ENCODE measurements at places on chromosomes 13 and 19. TPM values are rescaled to one million over a fixed set of nuclear protein-coding genes. Genes with fewer than 3 reads are reported as not detected.

DNA sequence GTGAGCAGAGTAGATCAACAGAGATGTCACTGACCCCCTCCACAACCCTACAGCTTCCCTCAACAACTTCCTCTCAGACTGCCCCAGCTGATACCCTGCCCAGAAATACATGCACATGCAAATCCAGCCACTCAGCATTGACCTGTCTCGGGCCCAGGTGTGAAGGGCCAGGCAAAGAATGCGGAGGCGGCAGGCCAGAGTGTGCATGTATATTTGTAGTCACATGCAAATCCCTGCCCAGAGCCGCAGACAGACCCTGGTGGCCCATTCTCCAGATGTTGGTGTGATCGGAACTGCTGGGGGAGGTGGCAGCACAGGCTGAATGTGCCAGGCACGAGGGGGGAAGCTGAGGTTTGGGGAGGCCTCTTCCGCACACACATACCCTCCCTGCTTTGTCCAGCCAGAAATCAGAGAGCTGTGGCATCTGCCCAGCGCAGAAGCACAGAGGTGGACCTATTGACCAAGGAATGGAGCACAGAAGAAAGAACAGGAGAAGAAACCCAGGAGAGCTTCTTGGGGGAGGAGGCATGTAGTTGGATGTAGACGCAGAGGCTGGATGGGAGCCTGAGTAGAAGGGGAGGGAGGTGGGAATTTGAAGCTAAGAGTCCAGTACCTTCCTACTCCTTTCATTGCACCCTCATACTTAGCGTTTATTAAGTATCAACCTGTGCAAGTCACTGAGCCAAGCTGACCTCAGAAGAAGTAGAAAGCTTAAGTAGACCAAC, 14.4 kb downstream of the MEF2B start:
- DNase-seq, result no peak

GRCh38 chr19:7870571-7871436, 3.4 kb downstream of the PRR36 start:
- peak; percentile 56 for DNase-seq

The PBX4 gene
- 0.35 TPM for total RNA-seq

The ZNF534 gene
- 0.31 TPM for total RNA-seq

DNA sequence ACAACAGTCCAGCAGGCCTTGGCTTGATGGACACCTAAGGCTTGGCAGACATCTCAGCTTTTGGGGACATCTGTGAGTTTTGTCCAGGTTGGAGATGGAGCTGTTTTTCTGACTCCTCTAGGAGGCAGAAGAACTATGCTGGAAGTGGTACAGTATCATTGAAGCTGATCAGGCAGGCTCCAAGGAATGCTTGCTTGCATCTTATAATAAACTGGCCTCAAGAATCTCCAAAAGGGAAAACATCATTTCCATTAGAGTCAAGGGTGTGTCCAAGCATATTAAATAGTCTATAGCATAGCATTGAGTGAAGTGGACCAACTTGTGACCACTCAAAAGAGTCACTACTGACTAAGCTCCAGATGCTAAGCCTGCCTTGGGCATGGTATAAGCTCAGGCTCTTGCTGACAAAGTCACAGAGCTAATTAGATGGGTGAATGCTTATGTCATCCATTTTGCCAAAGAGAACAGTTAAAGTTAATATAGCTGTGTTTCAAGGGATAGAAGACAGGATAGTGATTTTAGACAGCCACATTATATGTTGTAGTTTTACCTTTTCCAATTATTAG, 216.0 kb downstream of the DNAJC15 start:
- DNase-seq, result no peak

DNA sequence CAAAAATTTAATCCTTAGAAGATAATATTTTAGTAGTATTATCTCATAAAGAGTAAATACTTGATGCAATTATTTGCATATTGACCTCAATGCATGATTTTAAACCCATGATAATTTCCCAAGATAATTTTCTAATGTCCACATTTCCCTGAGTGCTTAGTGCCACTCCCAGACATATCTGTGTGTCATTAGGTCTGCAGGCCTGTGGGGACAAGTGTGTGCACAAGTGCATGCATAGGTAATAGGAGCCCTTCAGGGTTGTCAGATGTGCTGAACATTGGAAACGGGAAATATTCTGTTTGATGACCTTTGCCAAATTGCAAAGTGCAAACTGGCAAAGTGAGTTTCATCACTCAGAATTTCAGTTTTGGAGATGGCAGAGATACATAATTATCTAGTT, 369.9 kb downstream of the KLF5 start:
- DNase-seq, result no peak

The KXD1 gene
- 53.4 TPM for total RNA-seq

DNA sequence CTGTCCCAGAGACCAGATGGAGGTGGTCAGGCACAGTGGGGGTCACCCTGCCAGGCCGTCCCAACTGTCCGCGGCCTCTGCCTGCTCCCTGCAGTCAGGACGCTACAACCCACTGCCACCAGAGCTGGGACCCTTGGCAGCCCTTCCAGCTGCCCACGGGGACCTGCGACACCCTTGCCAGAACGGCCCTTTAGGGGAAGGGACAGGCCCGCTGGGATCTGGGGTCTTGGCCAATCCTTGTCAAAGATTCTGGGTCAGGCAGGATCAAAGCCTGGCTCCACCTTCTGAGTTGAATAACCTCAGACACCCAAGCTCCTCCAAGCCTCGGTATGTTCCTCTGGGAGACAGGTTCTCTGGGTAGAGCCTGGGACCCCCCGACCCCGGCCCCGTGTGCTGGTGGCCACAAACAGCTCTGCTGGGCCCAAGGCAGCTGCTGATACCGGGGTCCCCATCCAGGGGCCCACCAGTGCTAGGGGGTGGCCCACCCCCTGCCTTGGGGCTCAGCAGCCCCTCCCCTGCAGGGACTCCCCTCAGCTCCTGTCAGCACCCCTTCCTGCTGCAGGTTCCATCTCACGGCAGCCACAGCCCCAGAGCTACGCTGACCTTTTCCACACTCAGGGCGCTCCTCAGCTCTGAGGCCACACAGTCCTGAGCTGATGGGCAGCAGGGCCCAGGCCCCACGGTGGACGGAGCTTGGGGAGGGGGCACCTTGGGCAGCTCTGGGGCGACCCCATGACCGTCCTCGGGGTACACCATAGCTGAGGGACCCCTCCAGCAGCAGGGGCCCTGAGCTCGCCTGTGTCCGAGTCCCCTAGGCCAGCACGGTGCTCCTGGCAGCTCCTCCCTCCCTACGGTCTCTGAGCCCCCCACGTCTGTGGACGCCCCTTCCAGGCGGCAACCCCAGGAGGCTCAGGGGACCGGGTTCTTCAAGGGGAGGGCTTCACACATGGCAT, 18.4 kb downstream of the SBNO2 start:
- DNase-seq, result no peak

The LRRC4B gene
- 1.4 TPM for total RNA-seq

DNA sequence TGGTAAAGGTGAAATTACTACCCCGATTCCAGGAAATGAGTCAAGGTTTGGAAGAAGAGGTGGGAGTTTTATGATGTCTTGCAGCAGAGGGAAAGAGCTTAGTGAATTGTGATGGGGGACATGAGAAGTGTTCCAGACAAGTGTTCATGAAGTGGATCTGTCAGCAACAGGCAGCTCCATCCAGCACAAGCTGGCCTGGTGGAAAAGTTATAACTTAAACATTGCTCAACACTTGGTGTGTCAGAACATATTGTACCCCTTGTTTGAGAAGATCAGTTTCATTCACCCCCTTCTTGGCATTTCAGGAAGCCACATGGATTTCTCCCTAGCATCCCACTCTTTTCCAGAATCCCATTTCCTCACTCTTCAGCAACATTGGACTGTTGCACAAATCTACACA, 222.0 kb downstream of the B3GLCT start:
- DNase-seq, result no peak

- peak; percentile 75 for DNase-seq
Observed at GRCh38 chr19:46748325-46749109, 2.3 kb upstream of the STRN4 start.

The CSNK1G2 gene
- 34.6 TPM for total RNA-seq

DNA sequence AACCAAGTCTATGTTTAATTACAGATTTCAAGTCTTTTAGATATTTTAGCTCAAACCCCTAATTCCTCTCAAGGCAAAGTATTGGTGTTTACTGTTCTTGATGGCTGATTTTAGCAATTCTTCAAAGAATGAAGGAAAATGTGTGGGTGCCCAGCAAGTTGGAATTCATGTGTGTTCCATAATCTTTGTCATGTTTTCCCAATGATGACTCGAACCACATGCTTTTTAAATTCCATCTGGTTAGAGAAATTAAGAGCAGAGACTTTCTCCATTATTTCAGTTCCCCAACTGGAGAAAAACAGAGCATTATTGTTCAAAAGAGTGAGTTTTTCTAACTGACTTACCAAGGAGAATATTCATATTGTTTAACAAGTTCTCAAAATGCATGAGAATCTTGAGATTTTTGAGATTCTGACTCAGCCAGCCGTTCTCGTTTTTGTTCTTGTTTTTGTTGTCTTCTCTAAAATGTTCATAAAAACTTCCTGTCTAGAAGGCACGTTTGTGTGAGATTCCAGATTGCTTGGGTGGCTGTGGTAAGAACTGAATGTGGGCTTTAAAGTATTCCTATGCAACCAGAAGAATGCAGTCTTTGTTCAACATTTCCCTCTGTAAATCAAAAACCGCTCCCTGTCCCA, 404.7 kb downstream of the IRS2 start:
- no peak for DNase-seq

DNA sequence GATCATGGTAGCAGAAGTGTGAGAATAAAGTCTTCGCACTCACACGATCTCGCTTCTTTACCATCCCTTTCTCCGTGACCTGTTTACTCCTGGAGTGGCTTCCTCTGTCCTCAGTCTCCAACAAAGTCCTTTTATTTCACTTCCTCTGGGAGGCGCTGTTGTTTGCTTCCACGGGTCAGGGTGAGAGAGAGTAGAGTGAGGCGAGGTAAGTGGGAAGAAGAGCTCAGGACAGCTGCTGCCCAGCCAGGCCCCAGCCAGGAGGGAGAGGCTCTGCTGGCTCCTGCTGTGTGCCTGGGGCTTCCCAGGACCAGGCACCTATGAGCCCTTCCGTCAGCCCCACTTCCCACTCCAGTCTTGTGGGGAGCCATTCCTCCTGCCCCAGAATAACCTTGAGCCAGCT, 242.1 kb downstream of the FGF9 start:
- DNase-seq, result no peak

GRCh38 chr13:80924596-80924995, 583.7 kb upstream of the SPRY2 start:
- DNase-seq, result peak; percentile 47

The COMP gene
- 9.8 TPM for total RNA-seq

DNA sequence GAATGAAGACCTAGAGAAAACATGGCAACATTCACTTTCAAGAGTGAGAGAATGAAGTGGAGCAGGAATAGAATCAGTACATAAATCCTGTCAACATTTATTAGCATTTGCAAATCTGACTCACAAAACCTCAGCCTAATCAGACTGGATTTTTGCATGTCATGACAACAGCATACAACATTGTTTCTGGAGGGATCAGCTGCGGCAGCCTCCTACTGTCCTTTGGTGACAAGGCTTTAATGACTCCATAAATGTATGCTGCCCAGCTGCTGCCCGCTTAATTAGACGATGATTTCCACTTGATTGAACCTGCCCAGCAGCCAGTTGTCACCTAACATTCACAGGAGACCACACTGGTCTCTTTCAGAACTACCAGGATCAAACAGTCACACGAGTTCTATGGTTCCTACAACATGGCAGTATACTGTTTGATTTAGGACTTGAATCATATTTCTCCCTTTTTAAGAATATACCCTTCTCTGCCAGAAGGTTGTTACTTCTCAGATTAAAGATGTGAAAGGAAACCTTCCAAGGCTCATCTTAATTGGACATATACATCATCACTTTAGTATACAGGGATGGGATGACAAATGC, 9.3 kb downstream of the EBPL start:
- DNase-seq, result no peak

DNA sequence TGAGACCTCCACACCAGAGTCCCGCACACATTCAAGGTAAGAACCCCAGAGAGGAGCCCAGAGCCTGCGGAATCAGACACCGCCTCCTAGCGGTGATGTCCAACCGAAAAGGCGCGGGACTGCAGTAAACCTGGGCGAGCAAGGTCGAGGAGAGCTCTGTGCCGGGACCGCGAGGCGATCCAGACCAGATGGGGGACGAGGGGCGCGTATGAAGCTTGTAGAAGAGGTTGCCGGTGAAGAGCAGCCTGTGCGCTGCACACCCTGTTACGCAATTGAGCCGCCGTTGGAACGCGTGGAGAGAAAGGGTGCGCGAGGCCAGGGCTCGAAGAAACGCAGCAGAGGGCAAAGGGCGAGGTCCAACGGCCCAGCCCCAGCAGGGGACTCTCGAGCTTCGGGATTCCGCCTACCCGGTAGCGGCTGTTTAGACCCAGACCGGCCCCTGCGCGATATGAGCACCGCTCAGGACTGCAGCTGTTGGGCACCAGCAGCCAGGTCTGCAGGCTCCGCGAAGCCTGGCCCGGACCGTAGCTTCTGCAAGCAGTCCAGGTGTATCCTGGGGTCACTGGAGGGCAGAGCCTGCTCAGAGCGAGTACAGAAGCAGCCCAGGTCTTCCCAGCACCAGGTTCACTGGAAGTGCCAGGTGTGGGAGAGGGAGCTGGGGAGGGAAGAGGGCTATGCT, 65.9 kb upstream of the ZNF599 start:
- peak; percentile 44 for DNase-seq

DNA sequence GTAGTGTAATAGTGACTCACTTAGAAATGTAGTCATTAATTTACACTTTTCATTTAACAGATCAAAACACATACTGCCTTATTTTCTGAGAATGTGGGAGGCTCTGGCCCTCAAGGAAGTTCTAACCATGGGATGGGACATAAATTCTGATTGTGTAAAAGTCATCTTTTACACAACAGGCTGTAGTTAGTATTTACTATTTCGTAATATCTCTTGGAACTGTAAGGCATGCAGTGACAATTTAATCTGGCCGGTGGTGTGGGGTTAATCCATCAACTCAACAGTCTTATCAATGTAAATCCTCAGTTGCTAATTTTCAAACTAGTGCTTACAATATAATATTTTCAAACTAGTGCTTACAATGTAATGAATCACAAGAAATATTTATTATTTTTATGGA, 1599.2 kb downstream of the EFNB2 start:
- no peak for DNase-seq

DNA sequence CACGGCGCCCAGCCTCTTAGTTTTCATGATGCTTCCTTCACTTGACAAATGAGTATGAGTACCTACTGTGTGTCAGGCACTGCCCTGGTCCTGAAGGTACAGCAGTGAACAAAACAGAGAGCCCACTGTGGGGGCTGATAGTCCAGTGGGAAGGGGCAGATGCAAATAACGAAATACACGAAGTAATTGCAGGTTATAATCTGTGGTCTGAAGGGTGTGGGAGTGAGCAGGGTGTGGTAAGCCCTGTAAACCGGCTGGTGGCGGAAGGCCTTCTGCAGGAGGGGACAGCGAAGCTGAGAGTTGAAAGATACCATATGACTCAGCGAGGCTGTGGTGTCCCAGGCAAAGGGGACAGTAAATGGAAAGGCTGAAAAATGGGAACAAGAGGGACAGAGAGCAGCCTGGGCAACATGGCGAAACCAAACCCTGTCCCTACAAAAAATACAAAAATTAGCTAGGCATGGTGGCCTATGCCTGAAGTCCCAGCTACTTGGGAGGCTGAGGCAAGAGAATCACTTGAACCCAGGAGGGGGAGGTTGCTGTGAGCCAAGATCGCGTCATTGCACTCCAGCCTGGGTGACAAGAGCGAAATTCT, 60.5 kb downstream of the MAP4K1 start:
- DNase-seq, result no peak
